ENCODE measurements at places on chromosomes 11 and 22.
A peak's percentile ranks its signal among the peaks of the same experiment; 100 is the strongest.

DNA sequence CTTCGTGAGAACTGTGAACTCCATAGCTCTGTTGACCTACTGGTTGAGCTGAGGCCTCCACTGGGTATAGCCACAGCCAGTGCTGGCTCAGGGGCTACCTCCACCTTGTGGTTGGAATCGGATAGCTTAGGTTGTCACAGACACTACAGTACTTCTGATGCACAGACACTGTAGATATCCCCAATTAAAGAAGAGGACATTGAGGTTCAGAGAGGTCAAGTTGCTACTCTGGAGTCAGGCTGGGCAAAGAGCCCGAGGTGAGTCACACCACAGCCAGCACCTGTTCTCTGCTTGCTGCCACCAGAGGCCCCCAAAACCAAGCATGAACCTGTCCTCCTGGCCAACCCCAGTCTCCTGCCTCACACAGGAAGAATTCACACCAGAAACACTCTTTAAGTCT lies 5.4 kb downstream of the UFD1 start:
- no peak overlapping the region for H3K27ac ChIP-seq
- H3K36me3 ChIP-seq, result peaks cover 67% of the 10 kb centered on the region
- DNase-seq, result no peak
- no peaks in the 10 kb centered on the region for H3K27me3 ChIP-seq

GRCh38 chr22:48089601-48090331 lies 1327.3 kb downstream of the TBC1D22A start:
- H3K4me3 ChIP-seq, result no peak overlapping the region
- no peaks in the 10 kb centered on the region for H3K4me1 ChIP-seq
- no peaks in the 10 kb centered on the region for H3K36me3 ChIP-seq
- H3K27me3 ChIP-seq, result no peaks in the 10 kb centered on the region
- peak; percentile 43 for DNase-seq
- H3K27ac ChIP-seq, result no peak overlapping the region

DNA sequence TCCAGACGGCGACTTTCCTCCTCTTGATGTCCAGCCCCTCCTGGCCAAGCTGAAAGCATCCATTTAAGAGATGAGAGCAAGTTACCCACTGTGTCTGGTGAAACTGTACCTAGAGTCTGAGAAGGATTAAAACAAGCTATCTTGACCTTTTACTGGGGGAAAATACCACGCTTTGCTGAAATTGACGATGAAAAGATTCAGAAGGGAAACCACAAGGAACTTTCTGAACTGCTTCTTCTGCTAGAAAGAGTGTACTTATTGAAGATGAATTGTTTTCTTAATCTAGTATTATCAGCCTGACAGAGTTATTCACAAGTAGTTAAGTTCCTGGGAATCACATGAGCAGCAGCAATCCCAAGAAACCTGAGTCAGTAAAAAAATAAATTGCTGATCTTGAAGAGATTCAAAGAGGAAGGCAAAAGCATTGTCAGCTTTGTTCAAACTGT lies 13.1 kb upstream of the MS4A6A start:
- no peak overlapping the region for H3K27ac ChIP-seq
- H3K4me1 ChIP-seq, result no peaks in the 10 kb centered on the region
- no peaks in the 10 kb centered on the region for H3K27me3 ChIP-seq
- no peak for DNase-seq

DNA sequence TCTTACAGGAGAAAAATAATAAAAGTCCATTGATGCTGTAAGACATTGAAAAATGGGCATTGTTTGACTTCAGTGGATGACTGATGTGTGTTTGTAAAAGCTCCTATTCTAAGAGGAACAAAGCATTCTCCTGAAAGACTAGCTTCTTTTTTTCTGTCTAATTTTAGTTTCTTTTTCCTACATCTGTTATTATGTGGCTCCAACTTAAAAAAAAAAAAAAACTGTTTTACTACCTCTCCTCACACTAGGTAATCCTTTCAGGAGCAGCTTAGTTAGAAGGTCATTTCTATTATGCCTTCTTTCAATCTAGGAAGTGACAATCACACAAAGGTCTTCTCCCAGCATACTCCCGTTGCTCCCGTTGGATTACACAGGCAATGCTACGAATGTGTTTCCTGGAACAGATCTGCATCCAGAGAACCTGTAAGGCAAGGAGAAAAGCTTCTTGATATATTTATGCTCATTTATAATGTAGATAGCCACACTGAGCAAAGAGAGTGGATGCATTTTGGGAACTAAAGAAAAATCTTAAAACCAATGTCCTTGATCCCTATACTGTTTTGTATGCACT lies 595.1 kb upstream of the CCDC179 start:
- no peaks in the 10 kb centered on the region for H3K36me3 ChIP-seq
- no peak for DNase-seq
- H3K27me3 ChIP-seq, result no peaks in the 10 kb centered on the region
- no peak overlapping the region for H3K4me3 ChIP-seq

GRCh38 chr11:58656348-58656747 lies 33.9 kb downstream of the CNTF start:
- DNase-seq, result no peak
- H3K4me1 ChIP-seq, result no peaks in the 10 kb centered on the region
- no peaks in the 10 kb centered on the region for H3K36me3 ChIP-seq
- H3K4me3 ChIP-seq, result no peak overlapping the region

- no peaks in the 10 kb centered on the region for H3K36me3 ChIP-seq
- H3K4me3 ChIP-seq, result no peak overlapping the region
- no peaks in the 10 kb centered on the region for H3K27me3 ChIP-seq
- no peak for DNase-seq
- H3K4me1 ChIP-seq, result no peaks in the 10 kb centered on the region
Observed at GRCh38 chr22:47572443-47572842, 810.0 kb downstream of the TBC1D22A start.

GRCh38 chr11:107677924-107678631 lies 33.8 kb downstream of the SLN start:
- no peak overlapping the region for H3K4me3 ChIP-seq
- H3K27ac ChIP-seq, result no peak overlapping the region
- no peaks in the 10 kb centered on the region for H3K36me3 ChIP-seq
- no peaks in the 10 kb centered on the region for H3K4me1 ChIP-seq
- H3K27me3 ChIP-seq, result no peaks in the 10 kb centered on the region

- peaks cover 20% of the 10 kb centered on the region for H3K27me3 ChIP-seq
- H3K27ac ChIP-seq, result no peak overlapping the region
- H3K36me3 ChIP-seq, result no peaks in the 10 kb centered on the region
- no peak overlapping the region for H3K4me3 ChIP-seq
- H3K4me1 ChIP-seq, result no peaks in the 10 kb centered on the region
- no peak for DNase-seq
Observed at GRCh38 chr11:61027141-61027840, 55.8 kb downstream of the CD6 start.

DNA sequence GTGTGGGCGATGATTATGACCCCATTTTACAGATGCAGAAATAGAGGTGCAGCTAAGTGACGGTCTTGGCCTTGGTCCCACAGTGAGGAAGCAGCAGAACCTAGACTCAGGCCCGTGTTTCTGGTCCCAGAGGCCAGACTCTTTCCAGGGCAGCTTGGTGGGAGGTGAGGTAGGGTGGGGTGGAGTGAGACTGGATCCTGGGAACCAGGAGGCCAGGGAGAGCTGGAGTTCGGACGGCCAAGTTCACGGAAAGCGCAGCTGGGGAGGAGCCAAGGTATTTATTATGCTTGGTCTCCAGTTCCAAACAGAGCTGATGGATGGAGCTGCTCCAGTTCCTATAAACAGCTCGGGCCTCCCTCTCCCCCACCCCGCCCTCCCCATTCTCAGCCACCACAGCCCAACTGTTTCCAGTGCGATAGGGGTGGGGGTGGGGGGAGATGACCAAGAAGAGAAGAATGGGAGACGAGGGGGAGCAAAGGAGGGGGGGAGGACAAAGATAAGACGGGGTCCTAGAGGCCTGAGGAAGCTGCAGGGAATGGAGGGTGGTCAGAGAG lies 16.2 kb downstream of the LRRC32 start:
- peaks cover 10% of the 10 kb centered on the region for H3K4me1 ChIP-seq
- no peak overlapping the region for H3K4me3 ChIP-seq
- peak; percentile 28 for DNase-seq
- no peak overlapping the region for H3K27ac ChIP-seq
- no peaks in the 10 kb centered on the region for H3K27me3 ChIP-seq
- no peaks in the 10 kb centered on the region for H3K36me3 ChIP-seq

DNA sequence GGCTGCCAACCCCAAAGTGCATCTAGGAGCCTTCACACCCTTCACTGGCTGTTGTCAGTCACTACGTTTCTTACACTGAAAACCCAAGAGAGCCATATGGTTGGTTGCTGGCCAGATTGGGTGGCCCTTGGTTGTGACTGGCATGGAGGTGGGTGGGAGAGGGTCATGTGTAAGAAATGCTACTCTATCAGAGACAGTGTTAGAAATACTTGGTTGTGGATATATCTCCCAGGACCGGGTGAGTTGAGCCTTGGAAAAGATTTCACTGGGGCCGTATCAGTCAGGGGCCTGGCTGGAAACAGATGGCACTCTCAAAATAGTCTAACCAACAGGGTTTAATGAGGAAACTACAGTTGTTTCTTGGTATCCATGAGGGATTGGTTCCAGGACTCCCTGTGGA lies 15.2 kb downstream of the ENDOD1 start:
- no peak overlapping the region for H3K27ac ChIP-seq
- no peaks in the 10 kb centered on the region for H3K4me1 ChIP-seq
- H3K27me3 ChIP-seq, result peaks cover 3% of the 10 kb centered on the region
- H3K36me3 ChIP-seq, result no peaks in the 10 kb centered on the region
- H3K4me3 ChIP-seq, result no peak overlapping the region
- no peak for DNase-seq

DNA sequence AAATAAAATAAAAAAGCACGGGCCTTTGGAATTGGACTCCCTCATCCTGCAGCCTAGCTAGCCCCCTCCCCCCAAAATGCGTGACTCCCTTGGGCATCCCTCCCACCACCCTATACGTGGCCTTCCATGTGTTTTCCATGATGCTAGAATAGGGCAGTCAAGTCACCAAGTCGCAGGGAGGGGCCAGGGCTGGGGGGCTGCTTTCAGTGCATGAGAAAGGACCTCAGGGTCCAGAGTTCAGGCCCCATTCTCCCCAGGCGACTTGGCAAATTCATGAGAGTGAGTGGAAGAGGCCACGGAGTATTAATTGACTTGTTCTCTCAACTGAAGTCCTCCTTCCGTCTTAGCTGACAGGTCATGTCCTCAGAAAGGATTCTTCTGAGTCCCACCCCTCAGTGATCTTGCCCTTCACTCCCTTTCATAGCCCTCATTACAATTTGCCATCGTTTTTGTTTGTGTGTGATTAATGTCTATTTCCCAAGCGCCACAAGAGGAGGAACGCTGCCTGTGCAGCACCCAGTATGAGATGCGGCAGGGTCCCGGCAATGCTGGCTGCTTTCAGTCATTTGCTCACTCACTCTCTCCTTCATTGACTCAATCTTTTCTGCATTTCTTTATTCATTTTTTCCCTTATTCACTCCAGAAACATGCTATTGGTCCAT lies 17.4 kb downstream of the LRRC32 start:
- no peaks in the 10 kb centered on the region for H3K36me3 ChIP-seq
- no peak overlapping the region for H3K4me3 ChIP-seq
- H3K27ac ChIP-seq, result no peak overlapping the region
- no peaks in the 10 kb centered on the region for H3K27me3 ChIP-seq
- peaks cover 10% of the 10 kb centered on the region for H3K4me1 ChIP-seq

DNA sequence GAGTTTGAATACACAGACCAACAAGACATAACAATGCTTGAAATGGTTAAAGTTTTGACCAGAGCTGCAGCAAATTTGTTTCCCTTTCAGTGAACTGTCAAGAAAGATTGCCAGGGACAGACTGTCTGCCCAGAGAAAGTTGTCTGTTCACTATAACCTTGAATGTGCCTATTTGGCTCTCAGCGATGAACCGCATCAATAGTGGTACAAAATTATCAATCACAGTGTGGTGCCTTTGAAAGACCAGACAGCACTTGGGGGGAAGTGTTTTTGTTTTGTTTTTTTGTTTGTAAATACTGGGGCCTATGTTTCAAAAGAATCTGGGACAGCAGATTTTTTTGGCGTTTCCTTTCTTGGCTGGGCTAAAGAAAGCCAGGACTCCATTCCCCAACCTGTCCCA lies 123.1 kb downstream of the CD44 start:
- peaks cover 8% of the 10 kb centered on the region for H3K4me1 ChIP-seq
- H3K27ac ChIP-seq, result no peak overlapping the region
- H3K27me3 ChIP-seq, result no peaks in the 10 kb centered on the region
- H3K36me3 ChIP-seq, result no peaks in the 10 kb centered on the region

- H3K4me3 ChIP-seq, result no peak overlapping the region
- no peaks in the 10 kb centered on the region for H3K27me3 ChIP-seq
- H3K36me3 ChIP-seq, result no peaks in the 10 kb centered on the region
Observed at GRCh38 chr11:77063407-77063806, 3.4 kb upstream of the CAPN5 start.

DNA sequence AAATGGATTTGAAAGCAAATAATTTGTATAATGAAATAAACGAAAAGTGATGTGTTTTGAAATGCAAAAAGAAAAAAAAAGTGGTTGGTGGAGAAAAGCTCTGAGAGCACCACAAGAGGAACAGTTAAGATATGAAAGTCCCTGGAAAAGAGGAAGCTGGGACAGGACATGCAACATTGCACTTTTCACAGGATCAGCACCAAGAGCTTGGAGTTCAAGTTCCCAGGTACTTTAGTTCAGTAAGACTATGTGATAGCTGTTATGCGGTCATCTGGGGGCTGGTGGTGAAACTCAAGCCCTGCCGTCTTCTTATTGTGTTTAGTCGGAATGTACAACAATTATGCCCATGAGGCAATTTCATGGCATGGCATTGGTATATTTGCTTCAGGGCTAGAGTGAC lies 17.1 kb upstream of the MS4A4A start:
- H3K27me3 ChIP-seq, result no peaks in the 10 kb centered on the region
- DNase-seq, result no peak
- no peak overlapping the region for H3K4me3 ChIP-seq
- no peaks in the 10 kb centered on the region for H3K4me1 ChIP-seq

DNA sequence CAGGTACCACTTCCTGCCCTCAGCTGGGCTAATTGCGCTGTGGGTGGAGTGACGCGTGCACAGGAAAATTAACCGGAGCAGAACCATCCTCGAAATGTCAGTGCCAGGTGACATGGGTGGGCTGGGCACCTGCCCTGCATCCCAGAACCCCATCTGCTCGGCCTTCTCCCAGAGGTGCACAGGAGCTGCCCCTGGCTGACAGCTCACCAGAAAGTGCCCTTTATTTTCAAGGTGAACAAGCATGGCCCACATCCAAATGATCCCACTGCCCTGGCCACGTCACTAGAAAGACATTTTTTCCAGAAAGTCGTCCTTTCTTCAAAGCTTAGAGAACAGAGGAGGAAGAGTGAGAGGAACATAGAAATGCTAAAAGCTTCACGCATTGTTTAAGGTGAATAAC lies 4.1 kb upstream of the ELFN2 start:
- H3K36me3 ChIP-seq, result no peaks in the 10 kb centered on the region
- no peak overlapping the region for H3K4me3 ChIP-seq
- H3K27me3 ChIP-seq, result peaks cover 28% of the 10 kb centered on the region
- no peak overlapping the region for H3K27ac ChIP-seq
- peak; percentile 13 for DNase-seq

DNA sequence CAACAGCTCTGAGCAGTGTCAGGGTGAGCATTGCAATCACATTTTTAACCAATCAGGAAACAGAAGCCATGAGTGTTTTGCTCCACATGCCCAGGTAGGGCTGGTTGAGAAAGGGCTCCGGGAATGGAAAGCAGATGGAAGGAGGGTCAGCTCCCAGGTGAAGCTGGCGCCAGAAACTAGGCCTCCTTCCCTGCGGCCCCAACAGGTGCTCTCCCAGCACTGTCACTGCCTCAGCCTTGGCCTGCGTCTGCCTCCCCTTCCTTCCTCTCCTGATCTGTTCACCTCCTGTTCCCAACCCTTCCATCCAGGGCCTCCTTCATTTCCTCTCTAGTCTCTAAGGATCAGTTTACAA lies 4.6 kb upstream of the VSIG10L2 start:
- no peaks in the 10 kb centered on the region for H3K36me3 ChIP-seq
- no peak overlapping the region for H3K27ac ChIP-seq
- H3K27me3 ChIP-seq, result peaks cover 8% of the 10 kb centered on the region
